ENCODE measurements at places on chromosomes 4 and X.
A peak's percentile ranks its signal among the peaks of the same experiment; 100 is the strongest.

DNA sequence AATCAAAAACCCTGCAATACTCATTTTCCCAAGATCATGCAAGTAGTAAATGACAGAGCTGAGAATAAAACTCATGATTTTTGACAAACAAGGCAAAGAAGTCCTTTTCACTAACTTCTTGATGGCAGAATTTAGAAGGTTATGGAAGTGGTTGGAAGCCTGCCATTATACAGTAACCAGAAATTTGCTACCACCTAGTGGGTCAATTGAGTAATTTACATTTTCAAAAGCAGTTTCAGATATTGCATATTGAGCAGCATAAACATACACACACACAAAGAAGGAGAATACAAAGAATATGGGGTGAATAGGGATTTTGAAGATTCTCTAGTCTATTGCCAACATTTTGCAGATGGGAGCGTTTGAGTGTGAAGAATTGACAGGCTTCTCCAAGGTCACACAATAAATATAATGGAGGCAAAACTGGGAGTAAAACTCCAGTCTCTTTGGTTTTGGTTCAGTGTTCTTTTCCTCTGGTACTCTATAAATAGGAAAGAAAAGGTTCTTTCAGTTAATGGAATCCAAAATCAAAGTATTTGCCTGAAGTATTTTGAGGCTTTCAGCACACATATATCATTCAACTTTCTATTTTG, 70.2 kb downstream of the GC start:
- peak; percentile 2 for DNase-seq

DNA sequence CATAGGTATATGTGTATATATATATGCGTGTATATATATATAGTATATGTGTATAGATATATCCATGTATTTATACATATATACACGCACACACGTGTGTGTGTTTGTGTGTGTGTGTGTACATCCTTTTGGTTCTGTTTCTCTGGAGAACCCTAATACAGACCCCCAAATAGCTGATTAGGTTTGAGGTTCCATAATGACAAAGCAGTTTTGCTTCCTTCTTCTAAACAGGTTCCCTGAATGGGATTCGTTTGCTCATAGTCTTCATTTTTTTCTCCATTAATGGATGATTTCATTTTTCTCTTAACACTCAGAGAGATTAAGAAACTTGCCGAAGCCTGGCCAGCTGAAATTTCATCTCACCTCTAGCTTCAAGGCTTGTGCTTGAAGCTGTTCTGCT, 234.0 kb upstream of the BCOR start:
- no peak for DNase-seq

GRCh38 chr4:76666944-76667532, 230.9 kb downstream of the SOWAHB start:
- no peak for DNase-seq

DNA sequence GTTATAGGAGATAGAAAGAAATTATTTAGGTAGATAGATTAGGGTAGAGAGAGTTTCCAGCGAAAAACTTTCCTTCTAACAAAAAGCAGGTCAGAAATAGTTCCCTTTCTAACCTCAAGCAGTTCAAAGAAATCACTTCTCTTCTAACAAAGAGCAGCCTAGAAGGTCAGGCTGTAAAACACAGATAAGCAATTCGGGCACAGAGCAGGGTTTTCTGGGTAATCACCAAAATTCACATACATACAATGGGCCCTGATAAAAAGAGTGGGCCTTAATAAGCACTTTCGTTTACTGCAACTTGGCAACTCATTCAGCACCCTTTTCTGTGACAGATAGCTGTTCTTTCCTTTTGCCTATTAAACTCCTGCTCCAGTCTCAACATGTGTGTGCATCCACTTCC, 13.4 kb upstream of the NAF1 start:
- no peak for DNase-seq

DNA sequence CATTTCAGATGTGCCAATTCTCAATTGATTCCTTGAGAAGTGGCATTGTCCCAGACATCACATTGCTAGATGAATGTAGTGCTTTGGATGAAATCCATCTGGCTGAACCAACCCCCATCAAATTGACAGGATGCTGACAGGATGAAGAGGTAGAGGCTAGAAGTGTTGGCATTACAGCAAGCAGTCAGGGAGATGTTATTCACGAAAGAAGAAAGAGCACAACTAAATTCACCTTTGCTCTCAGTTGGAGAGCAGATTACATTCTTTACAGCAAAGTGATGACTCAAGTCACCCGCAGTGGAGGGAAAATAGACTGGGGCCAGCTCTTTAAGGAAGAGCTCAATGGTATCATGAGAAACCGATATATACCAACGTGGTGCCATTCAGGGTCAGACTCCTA, 259.6 kb downstream of the C4orf33 start:
- no peak for DNase-seq

GRCh38 chr4:109436504-109436903, 2.9 kb downstream of the SEC24B start:
- DNase-seq = no peak

DNA sequence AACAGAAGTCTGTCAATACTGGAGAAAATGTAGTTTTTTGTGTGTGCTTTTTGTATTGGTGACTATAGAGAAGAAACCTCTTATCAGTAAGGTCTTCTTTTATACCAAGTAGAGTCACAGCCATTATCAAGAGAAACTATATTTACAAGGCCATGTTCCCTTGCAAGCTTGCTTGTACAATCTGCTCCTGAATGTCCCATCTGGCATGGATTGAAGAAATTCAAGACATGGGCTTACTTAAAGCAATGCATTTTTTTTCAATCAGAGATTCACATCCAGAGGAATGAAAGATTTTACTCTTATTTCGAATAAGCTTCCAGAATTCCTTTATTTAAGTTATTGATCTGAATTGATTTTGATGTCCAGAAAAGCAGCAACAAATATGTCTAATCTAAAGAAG, 537.3 kb upstream of the RPS6KA3 start:
- no peak for DNase-seq

- no peak for DNase-seq
These were observed 97.0 kb upstream of the LNX1 start for GRCh38 chr4:53688186-53688790.

GRCh38 chrX:132795181-132795580, 163.2 kb downstream of the HS6ST2 start:
- no peak for DNase-seq

DNA sequence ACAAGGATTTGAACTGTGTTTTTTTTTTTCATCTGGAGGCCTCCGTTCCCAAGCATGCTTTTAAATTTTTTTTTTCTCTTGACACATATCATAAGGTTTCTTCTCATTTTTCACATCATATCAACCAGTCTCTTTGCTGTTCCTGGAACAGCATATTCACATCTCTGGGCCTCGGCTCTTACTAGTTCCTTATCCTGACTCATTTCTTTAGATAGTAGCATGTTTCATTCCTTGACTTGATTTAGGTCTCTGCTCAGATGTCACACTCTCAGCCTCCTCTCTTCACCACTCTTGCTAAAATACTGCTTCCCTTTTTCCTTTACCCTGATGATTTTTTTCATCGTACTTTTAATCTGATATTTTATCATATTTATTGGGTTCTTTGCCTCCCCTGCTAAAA, 976.4 kb upstream of the FTHL17 start:
- DNase-seq = no peak

DNA sequence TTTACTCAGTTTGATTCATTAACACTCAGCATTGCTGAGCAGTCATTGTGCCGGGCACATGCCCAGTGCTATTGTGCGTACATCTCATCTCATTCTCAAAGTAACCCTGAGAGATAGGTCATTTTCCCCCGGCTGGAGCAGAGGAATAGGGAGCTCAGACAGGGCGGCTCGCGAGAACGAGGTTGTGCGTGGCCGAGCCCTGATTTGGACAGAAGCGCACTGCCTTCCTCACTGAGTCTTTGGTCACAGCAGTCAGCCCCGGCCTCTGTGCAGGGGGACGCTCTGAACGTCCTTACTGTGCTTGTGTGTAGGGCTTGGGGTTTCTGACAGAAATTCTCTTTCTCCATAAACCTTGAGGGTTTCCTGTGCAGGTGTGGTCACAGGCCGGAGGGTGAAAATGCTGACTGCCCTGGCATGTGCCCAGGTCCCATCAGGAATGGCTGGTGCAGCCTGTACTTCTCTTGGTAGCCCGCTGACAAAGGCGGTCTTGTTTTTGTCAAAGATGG, 39.5 kb downstream of the NOP14 start:
- no peak for DNase-seq

DNA sequence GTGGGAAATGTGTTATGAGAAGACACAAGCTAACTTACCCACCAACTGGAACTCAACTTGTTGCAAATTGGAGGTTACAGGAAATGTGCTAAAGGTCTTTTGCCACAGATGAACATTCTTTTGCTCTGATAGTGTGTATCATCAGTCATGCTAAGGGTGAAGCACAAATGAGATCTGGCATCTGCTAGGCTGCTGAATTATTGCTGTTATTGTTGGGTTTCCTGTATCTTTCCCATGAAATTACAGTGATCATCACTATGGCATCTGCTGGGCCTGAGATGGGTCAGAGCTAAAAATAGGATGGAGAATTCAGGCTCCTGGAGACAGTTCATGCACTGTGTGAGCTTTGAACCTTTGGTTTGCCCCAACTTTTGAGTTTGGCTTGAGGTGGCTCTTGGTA, 124.5 kb downstream of the NPNT start:
- DNase-seq = no peak

- DNase-seq = no peak
These were observed 83.1 kb downstream of the FAM53A start for GRCh38 chr4:1600811-1601532.

- peak; percentile 4 for DNase-seq
These were observed 22.9 kb upstream of the PUDP start for GRCh38 chrX:7170898-7171297.

DNA sequence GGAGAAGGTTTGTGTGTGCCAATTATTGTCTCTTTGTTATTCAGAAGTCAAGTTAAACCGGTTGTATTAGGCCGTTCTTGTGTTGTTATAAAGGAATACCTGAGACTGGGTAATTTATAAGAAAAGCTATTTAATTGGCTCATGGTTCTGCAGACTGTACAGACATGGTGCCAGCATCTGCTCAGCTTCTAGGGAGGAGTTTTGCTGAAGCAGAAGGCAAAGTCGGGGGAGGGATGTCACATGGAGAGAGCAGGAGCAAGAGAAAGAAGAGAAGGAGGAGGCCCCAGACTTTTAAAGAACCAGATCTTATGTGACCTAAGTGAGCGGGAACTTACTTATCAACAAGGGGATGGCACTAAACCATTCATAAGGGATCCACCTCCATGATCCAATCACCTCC, 349.3 kb upstream of the PCDH18 start:
- no peak for DNase-seq

- no peak for DNase-seq
These were observed 35.1 kb downstream of the PCGF3 start for GRCh38 chr4:740656-741282.

DNA sequence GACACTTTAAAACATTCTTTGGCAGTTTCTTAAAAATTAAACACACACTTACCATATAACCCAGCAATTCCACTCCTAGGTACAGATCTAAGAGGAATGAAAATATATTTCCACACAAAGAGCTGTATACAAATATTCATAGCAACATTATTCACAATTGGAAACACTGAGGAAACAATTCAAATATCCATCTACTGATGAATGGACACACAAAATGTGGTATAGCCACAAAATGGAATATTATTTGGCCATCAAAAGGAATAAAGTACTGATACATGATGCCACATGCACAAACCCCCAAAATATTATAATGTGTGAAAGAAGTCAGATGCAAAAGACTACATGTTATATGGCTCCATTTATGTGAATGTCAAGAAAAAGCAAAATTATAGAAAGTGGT, 70.9 kb downstream of the HS6ST2 start:
- DNase-seq = no peak

DNA sequence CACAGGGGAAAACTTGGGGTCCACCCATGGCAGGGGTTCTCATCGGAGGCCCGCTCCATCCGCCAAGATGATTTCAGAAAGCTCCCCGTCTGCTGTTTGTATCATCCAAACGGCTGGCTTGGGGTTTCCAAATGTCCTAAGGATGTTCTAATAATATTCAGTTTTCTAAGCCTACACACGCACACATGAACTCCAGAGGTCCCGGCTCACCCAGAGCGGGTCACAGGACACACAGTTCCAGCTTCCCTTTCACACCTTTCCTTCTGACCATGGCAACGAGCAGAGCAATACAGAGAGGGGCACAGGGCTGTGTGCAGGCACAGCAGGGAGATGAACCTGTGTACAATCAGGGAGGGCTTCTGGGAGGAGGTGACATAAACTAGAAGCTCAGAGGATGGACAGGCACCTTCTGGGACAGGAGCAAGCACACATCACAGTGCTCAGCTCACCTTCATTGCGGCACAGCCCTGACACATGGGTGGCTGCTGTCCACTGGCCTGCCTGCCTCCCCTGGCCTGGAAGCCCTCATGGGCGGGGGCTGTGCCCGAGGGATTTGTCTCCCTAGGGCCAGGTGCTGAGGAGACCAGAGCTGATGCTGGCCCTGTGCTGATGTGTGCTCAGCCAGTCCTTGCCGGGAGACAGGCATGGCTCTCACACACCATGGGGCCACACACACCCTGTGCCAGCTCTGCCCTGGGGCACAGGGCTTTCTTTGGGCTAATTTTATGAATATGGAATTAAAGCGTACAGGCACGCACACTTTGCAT, 44.8 kb downstream of the ABLIM2 start:
- DNase-seq = peak; percentile 40

DNA sequence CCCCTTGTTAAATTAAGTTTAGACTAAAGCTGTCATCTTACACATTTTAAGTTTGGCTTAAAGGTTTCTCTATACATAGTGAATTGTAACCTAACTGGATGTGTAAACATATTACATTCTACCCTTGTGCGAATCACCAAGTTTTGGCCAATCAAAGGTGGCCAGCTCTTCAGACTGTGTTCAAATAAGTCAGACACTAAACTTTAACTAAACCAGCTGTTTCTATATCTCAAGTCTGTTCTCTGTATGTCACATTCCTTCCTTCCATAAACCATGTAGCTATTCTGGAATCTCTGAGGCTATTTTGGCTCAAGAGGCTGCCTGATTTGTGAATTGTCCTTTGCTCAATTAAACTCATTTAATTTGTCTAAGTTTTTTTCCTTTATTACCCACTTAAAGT, 6.7 kb downstream of the SULT1B1 start:
- DNase-seq = no peak

- no peak for DNase-seq
These were observed 365.5 kb downstream of the CXXC4 start for GRCh38 chr4:104129243-104129642.

DNA sequence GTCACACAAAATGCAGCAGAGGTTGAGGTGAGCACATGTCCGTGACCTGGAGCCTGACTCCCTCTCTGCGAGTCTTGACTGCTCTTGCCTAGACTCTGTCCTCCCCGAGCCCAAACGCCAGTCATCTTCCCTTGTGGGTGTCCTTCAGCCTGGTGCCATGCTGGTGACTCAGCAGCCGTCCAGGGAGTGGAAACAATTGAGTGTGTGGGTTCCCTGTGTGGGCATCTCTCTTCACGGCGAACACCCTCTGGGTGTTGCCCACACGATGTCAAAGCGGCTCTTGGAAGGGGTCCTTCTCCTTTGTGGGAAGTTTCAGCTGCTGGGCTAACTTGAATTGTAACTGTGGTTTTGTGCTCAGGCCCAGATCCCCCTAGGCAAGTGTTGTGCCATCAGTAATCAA, 17.5 kb upstream of the MSANTD1 start:
- no peak for DNase-seq
